Fibroblast of upper back skin (primary cell): ENCODE measurements at places on chromosomes 2 and 18.

DNA sequence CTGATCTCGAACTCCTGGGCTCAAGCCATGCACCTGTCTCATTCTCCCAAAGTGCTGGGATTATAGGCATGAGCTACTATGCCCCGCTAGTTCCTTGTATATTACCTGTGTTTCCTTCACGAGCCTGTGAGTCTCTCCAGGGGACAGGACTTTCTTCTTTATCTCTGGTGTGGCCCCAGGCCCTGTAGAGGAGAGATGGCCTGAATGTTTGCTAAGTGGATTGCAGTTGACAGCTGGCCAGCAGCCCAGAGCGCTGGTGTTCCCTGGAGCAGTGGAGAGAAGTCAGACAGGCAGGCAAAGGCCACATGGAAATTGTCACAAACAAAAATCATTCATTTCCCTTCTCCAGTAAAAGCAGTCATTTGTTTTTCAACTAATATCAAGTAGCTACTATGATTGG is 17.9 kb downstream of the LPIN1 start:
- no peak for DNase-seq

DNA sequence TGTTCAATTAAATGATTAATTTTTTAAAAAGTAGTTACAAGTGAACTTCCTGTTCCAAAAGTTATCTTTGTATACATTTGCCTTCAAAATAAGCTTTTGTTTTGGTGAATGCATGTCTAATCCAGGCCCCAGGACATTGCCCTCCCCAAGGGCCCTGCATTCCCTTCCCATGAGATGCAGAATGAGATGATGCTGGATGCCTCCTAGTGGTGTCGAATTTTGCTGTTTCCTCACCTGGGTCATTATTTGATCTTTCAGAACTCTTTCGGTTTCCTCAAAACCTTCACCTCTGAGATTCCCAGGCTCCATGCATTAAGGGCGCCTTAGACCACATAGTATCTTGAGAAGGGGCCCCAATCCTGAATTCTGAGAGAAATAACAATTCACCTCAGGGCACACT is 728.8 kb downstream of the CNTNAP5 start:
- DNase-seq: no peak

DNA sequence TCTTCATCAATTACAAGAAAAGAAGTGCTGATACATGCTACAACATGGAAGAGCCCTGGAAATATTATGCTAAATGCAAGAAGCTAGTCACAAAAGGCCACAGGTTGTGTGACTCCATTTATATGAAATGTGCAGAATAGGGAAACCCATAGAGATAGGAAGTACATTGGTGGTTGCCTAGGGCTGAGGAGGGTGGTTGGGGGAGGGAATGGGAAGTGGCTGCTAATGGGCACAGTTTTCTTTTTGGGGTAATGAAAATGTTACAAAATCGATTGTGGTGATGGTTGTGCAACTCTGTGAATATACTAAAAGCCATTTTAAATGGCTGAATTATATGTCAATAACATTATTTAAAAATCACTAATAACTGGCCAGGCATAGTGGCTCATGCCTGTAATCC is 24.3 kb upstream of the RESP18 start:
- no peak for DNase-seq

- peak; percentile 69 for DNase-seq
Measured at GRCh38 chr2:28233164-28233676, 159.4 kb upstream of the FOSL2 start.
